ENCODE measurements at places on chromosomes 5 and 9. TPM values are rescaled to one million over a fixed set of nuclear protein-coding genes. Genes with fewer than 3 reads are reported as not detected.
A peak's percentile ranks its signal among the peaks of the same experiment; 100 is the strongest.

The FRMD3 gene
- 0.96 TPM for total RNA-seq

DNA sequence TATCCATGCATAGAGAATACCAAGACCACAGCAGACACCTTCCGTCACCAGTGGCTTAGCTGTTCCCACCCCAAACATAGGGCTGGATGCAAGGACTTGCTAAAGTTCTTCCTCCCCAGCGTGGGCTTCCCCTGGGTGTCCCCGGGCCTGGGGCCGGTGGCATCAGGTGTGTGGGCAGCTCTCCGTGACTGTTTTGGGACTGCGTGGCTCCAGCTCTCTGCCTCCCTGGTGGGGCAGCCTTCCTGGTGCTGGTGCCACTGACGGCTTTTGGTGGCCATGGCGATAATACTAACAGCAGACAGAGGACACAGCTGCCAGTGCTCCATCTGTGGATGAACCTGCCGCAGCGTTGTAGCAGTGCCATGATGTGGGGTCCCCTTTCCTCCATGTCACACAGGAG lies 4.9 kb downstream of the CACFD1 start:
- no peak for DNase-seq

The FOXD4 gene
- total RNA-seq = 0.65 TPM

The NR2F1-AS1 gene
- total RNA-seq = 24.4 TPM

- DNase-seq = peak; percentile 72
Measured at GRCh38 chr9:108439947-108440346, 415.8 kb downstream of the ACTL7B start.

- DNase-seq = peak; percentile 86
Measured at GRCh38 chr5:5350101-5350500, 72.4 kb upstream of the ICE1 start.

GRCh38 chr9:36191290-36191645 lies 547 bp downstream of the CLTA start:
- peak; percentile 23 for DNase-seq

The SEC61B gene
- 223 TPM for total RNA-seq

- DNase-seq = peak; percentile 65
Measured at GRCh38 chr9:137070906-137071275, 534 bp upstream of the SAPCD2 start.

- no peak for DNase-seq
Measured at GRCh38 chr5:460273-460625, 17.3 kb downstream of the EXOC3 start.

DNA sequence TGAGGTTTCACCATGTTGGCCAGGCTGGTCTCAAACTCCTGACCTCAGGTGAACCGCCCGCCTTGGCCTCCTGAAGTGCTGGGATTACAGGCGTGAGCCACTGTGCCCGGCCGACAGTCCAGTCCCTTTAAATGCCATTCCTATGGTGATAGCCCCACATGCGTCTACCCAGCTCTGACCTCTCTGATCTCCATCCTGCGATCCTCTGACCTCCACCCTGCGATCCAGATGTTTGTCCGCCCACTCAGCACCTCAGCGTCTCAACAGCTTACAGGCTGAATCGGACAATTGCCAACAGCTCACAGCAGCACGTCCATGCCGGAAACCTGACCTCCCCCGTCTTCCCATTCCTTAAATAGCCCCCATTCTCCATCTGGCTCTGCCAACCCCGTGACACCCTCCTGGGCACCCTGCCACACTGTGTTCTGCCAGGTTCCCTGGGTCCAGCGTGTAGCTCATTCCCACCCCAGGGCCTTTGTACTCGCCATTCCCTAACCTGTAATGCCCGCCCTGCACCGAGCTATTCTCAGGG lies 44.0 kb upstream of the RNU6ATAC start:
- no peak for DNase-seq

GRCh38 chr5:82077496-82077895 lies 105.7 kb downstream of the ATG10 start:
- no peak for DNase-seq

- DNase-seq = no peak
Measured at GRCh38 chr9:99169982-99170761, 51.6 kb downstream of the ALG2 start.

DNA sequence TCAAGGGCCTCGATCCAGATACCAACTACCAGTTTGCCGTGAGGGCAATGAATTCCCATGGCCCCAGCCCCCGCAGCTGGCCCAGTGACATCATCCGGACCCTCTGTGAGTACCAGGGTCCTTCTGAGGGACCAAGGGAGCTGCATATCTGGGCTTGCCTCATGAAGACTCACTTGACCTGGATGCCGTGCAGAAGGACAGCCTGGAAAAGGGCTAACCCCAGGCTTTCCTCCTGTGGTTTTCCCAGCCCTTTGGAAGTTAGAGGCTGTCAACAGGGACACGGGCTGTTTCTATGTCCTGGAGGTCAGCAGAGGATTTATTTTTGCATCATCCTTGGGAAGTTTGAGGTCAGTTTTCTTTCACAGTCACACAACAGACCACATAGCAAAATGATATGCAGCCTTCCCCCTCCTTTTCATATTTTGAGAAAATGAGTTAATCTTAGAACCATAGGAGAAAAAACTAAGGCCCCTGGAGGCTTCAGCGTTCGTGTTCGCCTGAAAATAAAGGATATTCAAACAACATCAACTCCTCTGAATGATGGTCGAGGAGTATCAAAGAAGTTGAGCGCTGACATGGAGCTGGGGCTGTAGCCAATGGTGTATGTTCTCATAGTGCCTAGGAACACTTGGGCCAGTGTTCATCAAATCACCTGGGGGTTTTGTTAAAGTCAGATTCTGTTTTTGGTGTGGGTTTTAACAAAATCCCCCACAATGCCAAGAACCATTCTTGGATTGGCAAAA lies 112.2 kb downstream of the EGFLAM start:
- no peak for DNase-seq

DNA sequence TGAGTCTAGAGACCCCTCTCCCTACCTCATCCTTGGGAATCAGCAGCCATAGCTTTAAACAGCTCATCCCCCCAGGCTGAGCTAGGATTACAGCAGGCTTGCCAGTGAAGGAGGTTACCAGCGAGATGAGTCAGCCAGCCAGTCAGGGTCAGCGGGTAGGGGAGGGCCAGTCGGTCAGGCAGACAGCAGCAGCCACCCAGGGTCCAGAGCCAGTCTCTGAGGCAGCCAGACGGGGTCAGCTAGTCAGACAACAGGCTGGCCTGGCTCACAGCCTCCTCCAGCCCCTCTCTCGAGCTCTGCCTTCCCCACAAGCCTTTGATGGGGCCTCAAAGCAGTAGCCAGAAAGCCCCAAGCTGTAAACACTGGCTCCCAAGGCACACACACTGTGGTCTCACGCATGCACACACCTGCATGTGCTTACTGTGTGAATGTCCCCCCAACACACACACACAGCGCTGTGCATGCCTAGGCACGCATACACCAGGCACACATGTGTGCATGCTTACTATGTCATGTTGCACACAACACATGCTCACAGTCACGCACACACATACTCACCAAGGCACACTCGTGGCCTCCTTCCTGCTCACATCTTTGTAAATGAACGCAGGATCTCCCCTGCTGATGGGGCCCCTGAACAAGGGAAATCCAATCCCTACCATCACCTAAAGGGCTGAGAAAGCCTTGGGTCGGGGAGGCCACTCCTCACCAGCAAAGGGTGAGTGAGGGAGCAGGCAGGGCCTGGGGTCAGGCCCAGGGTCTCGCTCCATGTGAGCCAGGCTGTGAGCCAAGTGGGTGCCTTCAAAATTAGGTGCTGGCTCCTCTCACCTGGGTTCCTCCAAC lies 28.2 kb upstream of the CPLX2 start:
- peak; percentile 85 for DNase-seq

- peak; percentile 69 for DNase-seq
Measured at GRCh38 chr5:82386576-82386975, 108.4 kb upstream of the RPS23 start.

GRCh38 chr5:168747987-168748777 lies 169.0 kb upstream of the PANK3 start:
- peak; percentile 13 for DNase-seq

- no peak for DNase-seq
Measured at GRCh38 chr5:103375350-103375749, 116.8 kb downstream of the MACIR start.

DNA sequence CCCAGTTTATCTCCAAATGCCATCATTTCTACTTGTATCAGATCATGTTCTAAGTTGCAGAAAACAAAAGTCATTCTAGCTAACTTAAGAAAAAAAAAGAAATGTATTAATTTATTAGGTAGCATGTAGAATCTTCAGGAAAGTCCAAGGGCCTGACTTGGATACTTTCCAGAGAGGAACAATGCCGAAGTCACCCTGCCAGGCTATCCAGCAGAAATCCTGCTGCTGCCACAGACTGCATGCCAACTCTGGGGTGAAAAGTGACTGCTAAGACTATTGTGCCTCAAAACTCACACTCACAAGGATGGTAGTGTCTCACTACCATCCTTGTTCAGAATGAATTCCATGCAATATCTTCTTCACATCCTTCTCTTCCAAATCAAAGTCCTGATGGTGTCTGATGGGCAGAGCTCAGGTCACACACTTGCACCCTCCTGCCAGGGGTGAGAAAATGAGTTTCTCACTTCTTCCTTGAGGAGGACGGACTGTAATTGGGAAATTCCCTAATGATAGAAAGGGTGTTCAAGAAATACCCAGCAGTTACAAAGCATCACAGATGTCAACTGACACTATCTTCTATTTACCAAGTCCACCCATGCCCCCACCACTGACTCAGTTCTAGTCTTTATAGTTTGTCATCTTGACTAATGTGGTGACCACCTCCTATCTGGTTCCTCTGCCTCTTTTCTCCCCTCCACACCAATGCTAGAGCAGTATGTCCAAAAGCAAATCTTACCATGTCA lies 279.4 kb downstream of the CWC27 start:
- DNase-seq = no peak

GRCh38 chr5:148653291-148653835 lies 964 bp downstream of the HTR4 start:
- DNase-seq = no peak

DNA sequence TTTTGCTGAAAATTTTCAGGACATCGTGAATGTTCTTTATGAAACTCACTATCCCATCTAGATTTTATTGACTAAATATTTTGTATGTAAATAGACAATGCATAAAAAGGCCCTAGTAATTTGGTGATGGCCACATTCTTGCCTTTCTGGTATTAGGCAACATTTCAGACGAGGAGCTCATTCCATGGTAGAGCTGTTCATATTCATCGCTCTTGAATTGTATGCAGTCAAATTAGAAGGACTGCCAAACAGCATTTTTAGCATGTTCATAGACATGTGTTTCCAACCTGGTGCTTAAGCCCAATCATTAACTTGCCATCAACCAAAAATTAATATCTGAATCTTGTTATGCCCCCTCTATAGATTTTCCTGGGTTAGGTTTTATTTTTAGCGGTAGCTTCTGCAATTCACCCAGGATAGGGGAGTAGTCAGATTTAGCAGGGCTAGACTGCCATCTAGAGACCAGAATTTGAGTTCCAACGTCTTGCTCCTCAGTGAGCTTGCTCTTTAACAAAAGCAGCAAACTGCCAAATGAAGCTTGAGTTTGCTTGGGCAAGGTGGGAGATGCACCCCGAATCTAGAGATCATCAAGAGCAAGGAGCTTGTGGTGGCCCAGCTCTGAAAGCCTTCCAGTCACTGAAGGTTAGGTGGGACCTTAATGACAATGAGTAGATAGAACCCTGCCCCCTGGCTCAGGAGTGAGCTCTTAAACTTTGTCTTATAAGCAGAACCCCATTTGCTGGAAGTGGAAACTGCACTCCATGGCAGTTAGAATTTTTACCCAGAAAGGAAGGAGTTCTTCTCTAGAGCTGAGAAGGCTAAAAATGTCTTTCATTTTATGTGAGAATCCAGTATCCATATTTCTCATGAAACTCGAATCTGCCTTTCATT lies 456.2 kb downstream of the RASEF start:
- peak; percentile 71 for DNase-seq

The DNM1 gene
- total RNA-seq = 20.6 TPM

The AQP7 gene
- total RNA-seq = 0.12 TPM

The FAM221B gene
- not detected for total RNA-seq

GRCh38 chr5:39698838-39699560 lies 274.2 kb upstream of the DAB2 start:
- DNase-seq = peak; percentile 37

DNA sequence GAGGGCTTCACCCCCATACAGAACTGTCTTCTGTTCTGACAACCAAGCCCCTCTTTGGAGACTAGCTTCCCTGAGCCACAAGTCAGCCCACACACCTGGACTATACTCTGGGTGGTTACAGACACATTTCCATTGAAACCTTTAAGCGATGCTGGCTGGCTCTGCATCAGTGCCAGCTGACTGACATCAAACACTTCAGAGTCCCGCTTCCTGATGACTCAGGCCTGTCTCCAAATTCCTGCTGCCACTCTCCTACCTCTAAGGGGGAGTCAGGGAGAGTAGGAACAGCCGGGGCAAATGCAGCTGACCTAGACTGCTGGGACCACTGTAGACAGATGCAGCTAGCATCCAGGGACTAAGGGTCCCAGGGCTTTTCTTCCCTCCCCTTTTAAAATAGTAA lies 59.4 kb downstream of the SIL1 start:
- peak; percentile 64 for DNase-seq

The C9orf50 gene
- not detected for total RNA-seq

The SPARC gene
- total RNA-seq = 3,811 TPM

- DNase-seq = no peak
Measured at GRCh38 chr9:4098031-4098430, 201.8 kb downstream of the GLIS3 start.

The ADAMTS13 gene
- total RNA-seq = 0.43 TPM

- no peak for DNase-seq
Measured at GRCh38 chr5:95768731-95769130, 37.6 kb downstream of the RHOBTB3 start.

The MLANA gene
- total RNA-seq = not detected

The PCDHAC2 gene
- total RNA-seq = 5.1 TPM

The UBE2QL1 gene
- 0.65 TPM for total RNA-seq

The KIF12 gene
- total RNA-seq = 0.07 TPM

DNA sequence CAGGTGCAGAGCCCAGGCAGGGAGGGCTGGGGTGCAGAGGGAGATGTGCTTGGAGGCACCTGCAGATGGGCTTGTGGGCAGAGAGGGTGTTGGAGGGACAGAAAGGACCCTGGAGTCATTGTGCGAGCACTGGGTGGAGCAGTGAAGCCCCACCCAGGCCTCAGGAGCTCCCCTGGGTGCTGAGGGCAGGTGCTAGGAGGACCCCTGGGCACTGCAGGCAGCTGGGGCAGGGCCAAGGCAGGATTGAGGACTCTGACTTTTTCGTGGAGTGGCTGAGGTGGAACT lies 10.3 kb upstream of the SLC6A18 start:
- DNase-seq = no peak

- DNase-seq = no peak
Measured at GRCh38 chr9:112620388-112620787, 97.5 kb downstream of the INIP start.

DNA sequence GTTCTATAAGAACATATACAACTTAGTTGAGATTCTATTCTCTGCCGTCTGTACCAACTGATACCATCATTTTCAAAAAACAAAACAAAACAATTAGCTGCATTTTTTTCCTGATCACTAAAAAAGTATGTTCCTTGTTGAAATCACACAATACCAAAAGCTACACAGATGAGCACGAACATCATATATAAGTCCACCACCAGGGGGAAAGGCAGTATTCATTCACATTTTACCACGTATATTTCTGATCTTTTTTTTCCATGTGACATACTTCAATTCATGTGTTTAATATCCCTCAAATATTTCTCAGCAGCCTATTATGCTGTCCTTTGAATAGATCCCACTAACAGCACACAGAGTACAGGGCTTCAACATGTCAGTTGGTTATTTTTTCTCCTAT lies 40.6 kb downstream of the IRX2 start:
- no peak for DNase-seq
